ENCODE measurements at places on chromosomes 7 and 10. TPM values are rescaled to one million over a fixed set of nuclear protein-coding genes. Genes with fewer than 3 reads are reported as not detected.

MYOF gene
- total RNA-seq, result 152 TPM

REPIN1 gene
- total RNA-seq, result 30.3 TPM

SYT15B gene
- total RNA-seq, result under 0.01 TPM

MYOZ1 gene
- total RNA-seq, result 0.79 TPM

MGAM2 gene
- total RNA-seq, result not detected

LRRC17 gene
- total RNA-seq, result 148 TPM

ZNF789 gene
- 5.3 TPM for total RNA-seq

CCDC172 gene
- not detected for total RNA-seq

CCL24 gene
- not detected for total RNA-seq

NPC1L1 gene
- not detected for total RNA-seq

CPN1 gene
- not detected for total RNA-seq

AGBL3 gene
- total RNA-seq, result 0.11 TPM

AGAP6 gene
- total RNA-seq, result 2.7 TPM

FFAR4 gene
- total RNA-seq, result not detected

SLC26A5 gene
- not detected for total RNA-seq

Data from placental epithelial cell (primary cell).